ENCODE measurements at places on chromosomes 5 and 9.

- DNase-seq, result no peak
Measured at GRCh38 chr5:1728846-1729245, 70.8 kb downstream of the MRPL36 start.

DNA sequence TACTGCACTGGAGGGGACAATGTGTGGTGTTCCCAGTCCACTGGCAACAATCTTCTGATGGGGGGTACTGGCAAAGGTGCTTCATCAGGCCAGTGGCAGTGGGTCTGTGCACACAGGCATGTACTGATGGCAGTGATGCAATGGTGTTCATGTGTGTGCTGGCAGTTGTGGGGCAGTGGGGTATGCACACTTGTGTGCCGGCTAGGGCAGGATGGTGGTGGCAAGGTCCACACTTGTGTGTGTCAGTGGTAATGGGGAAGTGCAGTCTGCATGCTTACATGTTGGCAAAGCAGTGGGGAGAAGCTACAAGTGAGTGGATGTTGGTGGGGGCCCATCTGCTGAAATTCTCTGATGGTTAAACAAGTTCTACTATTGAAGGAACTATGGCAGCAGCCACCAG lies 504.6 kb upstream of the ZNF462 start:
- no peak for DNase-seq

DNA sequence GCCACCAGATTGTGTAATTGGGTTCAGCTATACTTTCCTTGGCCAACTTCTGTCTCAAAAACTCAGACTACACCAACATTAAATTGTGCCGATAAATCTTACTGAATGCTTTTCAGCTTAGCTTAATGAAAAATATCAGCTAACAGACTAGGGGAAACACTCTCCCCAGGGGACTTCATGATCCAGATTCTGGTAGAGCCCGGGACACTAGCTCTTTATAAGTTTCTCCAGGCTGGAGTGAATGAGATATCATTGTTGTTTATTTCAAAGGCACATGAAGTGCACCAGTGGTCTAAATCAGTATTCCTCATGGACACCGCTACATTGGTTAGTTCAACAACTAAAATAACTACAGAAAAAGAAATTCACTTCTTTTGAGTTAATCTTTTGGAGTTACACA lies 10.5 kb upstream of the LHFPL2 start:
- DNase-seq, result no peak

DNA sequence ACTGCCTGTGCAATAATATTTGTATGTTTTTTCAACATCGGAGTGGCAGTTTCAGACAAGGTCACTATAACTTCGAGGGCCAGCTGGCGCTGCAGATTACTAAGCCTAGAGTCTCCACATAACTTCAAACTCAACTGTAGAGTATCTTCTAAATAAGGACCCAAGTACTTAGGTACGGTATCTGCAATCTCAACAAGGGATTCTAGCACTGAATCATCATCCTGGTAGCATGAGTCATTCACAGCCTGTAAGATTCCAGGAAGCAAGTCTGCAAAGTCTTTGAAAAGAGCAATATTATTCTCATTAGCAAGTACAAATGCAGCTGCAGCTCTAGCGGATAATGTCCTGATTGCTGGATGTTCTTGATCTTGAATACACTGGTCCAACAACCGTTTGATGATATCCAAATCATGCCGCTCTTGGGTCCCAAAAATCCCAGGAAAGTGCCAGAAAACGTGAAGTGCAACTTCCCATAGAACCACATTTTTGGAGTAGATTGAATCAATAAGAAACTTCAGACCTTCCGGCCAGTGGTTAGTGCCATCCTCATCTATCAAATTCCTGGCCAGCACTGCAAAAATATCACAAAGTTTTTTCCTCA lies 654 bp downstream of the RANBP6 start:
- DNase-seq, result no peak

GRCh38 chr9:72592502-72593403 lies 71.3 kb downstream of the TMC1 start:
- DNase-seq, result no peak

- no peak for DNase-seq
Measured at GRCh38 chr5:155461304-155461703, 447.7 kb downstream of the KIF4B start.

- no peak for DNase-seq
Measured at GRCh38 chr5:88388476-88389337, 120.1 kb upstream of the TMEM161B start.

DNA sequence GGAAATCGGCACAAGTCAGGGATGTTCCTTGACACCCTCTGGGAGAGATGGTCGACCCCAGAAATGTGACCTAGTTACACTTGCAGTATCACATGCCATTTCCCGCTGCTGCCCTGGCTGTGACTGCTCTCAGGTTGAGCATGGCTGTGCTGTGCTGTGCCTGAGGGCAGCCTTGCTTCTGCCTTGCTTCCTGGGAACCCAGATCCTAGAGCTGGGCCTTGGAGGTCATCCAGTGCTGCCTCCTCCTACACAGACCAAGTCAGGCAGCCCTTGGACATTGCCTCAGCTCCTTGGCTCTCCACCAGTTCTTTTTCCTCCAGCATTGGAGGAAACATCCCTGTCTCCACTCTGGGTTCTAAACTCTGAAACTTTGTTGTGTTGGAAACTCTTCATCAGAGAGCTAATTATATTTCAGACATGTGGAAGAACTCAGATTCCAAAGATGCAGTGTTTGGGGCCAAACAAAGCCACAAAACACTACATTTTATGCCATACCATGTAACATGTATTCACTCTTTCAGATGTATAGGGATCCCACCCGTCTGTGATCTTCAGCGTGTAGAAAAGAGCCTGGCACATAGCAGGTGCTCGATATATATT lies 6.1 kb downstream of the MAMDC2 start:
- no peak for DNase-seq

DNA sequence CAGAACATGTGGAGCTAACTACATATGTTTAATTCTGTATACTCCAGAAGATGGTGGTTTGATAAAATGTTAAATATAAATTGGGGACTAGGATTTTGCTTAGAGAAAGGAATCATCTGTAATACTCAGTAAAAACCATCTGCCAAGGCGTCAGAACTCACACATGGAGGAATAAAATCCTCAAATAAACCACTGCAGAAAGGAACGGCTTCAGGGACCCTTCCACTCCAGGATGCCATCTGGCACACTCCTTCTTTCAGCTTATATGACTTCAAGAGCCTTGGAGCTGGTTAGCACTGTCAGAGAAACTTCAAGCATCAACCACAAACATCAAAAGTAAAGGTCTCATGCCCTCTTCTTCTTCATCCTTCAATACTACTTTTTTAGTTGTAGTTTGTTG lies 360.6 kb downstream of the PLK2 start:
- no peak for DNase-seq

Measured in stimulated activated naive CD4-positive, alpha-beta T cell treated with Interleukin-2 at 50 U/mL for 16 hours (primary cell).